Muscle of back (tissue), 13 donors: ENCODE measurements at places on chromosomes 3 and 15.

GRCh38 chr3:40258555-40258954 lies 51.0 kb upstream of the EIF1B start:
- no peak for DNase-seq

- no peak for DNase-seq
Measured at GRCh38 chr3:183613366-183614285, 21.8 kb upstream of the KLHL24 start.

- DNase-seq = peak; percentile 42
Measured at GRCh38 chr3:117630885-117631284, 921.3 kb downstream of the TUSC7 start.

DNA sequence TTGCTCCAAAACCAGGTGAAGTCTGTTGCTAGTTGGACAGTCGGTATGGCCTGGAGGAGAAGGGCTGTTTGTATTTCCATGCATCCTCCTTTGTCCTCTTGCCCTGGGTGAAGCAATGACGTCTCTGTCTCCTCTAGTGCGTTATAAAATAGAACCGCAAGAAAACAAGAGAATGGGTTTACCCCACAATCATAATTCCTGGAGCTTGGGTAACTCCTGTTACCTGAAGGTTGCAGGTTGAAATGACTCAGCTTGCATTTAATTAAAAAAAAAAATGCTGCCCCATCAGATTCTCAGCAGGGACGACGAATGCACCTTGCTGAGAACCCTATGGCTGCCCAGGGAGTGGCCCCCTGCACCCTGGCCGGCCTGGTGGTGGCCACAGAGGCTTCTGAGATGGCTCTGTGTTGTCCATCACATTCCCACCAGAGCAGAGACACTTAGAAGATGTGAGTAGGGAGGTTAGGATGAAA lies 228.2 kb upstream of the BHLHE40 start:
- no peak for DNase-seq

DNA sequence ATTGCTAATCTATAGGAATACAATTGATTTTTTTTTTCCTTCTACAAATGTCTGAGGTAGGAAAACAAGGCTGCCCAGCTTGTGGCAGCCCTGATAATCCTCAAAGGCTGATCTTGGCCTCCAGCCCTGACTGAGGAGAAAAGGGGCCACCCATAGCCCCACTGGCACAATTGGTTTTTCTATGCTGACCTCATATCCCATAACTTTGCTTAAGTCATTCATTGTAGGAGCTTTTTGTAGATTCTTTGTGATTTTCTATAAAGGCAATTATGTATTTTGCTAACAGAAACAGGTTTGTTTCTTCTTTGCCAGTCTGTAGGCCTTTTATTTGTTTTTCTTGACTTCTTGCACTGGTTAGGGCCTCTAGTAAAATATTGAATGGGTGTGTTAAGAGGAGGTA lies 80.2 kb upstream of the C15orf39 start:
- no peak for DNase-seq

DNA sequence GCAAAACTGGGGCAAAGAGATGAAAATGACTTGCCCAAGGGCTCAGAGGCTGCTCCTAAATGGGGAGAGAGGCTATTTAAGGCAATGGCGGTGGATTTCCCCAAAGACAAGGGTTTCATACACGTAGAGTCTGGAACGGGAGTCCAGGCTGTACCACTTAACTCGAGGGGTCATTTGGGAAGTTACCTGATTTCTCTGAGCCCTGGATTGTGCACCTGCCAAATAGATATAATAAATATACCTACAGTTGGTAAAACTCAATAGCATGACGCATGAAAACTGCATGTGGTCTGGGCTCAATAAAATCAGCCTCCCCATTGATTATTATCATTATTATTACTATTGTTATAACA lies 1.3 kb upstream of the ITPR1 start:
- no peak for DNase-seq

DNA sequence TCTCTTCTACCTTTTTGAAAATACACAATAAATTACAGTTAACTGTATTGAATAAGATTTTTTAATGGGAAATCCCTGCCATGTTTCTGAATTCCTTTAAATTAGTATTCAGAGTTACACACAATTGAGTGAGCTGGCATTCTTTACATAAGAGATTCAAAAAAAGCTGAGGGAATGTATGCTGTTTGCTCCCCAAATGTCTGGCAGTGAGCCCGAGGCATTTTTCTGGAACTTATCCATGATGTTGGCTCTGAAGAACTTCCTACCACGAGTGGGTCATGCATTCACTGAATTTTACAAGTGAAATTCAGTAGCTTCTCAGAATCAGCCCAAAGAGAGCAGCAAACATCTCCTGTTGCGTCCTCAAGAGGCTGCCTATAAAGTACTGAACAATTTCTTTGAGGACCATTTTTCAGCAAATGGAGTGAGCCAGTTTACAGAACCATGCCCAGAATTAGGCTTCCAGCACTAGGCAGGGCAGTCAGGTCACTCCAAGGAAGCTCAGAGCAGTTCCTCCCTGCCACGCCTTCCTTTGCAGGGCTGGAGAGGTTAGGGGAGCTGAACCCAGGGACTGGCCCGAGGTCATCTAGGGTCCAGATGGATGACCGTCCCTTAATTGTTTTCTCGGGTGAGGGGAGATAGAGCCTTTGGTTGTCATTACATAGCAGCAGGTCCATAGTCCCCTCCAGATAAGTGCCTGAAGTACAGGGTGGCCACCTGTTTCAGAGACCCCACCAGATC lies 21.2 kb downstream of the GABRA5 start:
- DNase-seq = no peak

- DNase-seq = no peak
Measured at GRCh38 chr3:106121491-106122289, 252.9 kb upstream of the CBLB start.
